ENCODE measurements at places on chromosomes 4 and X.

- no peak overlapping the region for H3K27ac ChIP-seq
- no peaks in the 10 kb centered on the region for H3K27me3 ChIP-seq
- no peak for DNase-seq
Observed at GRCh38 chr4:27218013-27218412, 357.4 kb downstream of the STIM2 start.

GRCh38 chr4:150464523-150464922 is 117.4 kb upstream of the MAB21L2 start:
- DNase-seq = no peak
- peaks cover 12% of the 10 kb centered on the region for H3K4me1 ChIP-seq
- no peak overlapping the region for H3K27ac ChIP-seq
- no peaks in the 10 kb centered on the region for H3K27me3 ChIP-seq
- H3K4me3 ChIP-seq = no peak overlapping the region

DNA sequence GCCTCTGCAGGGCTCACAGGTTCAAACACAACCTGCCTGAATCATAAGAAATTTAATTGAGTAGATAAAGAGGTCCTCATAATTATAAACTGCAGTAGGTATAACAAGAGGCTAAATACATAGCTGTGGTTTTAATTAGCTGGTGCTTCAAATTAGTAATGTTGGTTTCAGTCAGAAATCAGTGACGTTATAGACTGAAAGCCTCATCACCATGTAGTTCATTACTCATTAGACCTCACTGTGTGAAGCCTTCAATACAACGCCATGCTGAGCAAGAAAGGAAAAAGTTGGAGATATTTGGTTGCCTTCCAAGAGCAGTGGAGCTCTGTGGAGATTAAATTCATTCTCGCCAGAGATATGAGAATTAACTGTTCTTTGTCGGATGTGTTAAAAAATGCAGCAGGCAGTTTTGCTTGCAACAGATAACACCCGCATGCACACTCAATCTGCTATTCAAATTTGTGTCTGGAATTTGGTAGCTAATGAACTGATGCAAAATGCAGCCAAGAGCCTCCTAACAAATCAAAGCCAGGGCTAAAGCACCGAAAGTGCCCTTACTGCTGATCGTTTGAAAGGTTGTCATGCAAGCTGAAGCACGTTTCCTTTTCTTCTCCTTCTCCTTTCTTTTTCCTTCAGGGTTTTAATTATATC is 148.9 kb downstream of the AFF2 start:
- H3K4me3 ChIP-seq = no peak overlapping the region
- H3K4me1 ChIP-seq = no peaks in the 10 kb centered on the region
- H3K27ac ChIP-seq = no peak overlapping the region
- no peaks in the 10 kb centered on the region for H3K27me3 ChIP-seq
- no peak for DNase-seq
- no peaks in the 10 kb centered on the region for H3K36me3 ChIP-seq

DNA sequence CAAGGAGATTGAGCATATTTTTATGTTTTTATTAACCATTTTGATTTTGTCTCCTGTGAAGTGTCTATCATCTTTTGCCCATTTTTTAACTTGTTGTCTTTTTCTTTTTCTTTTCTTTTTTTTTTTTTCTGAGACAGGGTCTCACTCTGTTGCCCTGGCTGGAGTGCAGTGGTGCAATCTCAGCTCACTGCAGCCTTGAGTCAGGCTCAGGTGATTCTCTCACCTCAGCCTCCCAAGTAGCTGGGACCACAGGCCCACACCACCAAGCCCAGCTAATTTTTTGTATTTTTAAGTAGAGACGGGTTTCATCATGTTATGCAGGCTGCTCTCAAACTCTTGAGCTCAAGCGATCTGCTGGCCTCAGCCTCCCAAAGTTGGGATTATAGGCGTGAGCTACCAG is 4.6 kb upstream of the ADD1 start:
- H3K4me3 ChIP-seq = no peak overlapping the region
- no peaks in the 10 kb centered on the region for H3K27me3 ChIP-seq
- no peak overlapping the region for H3K27ac ChIP-seq
- no peak for DNase-seq
- no peaks in the 10 kb centered on the region for H3K36me3 ChIP-seq
- H3K4me1 ChIP-seq = no peaks in the 10 kb centered on the region

DNA sequence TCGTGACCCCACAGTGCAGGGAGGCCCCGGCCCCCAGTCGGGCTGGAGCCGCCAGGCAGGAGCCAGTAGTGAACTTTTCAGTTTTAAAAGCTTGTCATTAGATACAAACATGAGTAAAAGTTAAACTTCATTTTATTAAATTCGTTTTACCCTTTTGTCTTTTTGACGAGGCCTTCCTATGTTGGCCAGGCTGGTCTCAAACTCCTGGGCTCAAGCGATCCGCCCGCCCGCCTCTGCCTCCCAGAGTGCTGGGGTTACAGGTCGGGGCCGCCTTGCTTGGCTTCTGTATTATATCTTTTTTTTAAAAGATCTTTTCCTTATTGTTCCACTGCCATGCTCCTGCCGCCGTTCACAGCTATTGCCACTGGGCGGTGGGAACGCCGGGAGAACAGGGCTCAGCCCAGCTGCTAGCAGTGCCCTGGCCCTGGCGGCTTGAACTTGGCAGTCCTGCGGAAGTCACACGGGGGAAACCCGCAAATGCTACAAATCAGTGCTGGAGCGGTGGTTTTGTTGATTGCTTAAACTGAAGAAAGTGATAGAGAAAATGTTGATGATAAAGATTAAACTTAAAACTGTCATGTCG is 968 bp upstream of the NELFA start:
- H3K36me3 ChIP-seq = no peaks in the 10 kb centered on the region
- H3K27ac ChIP-seq = peak overlapping the region; percentile 99
- peak overlapping the region; percentile 99 for H3K4me3 ChIP-seq
- no peaks in the 10 kb centered on the region for H3K27me3 ChIP-seq
- no peaks in the 10 kb centered on the region for H3K4me1 ChIP-seq
- no peak for DNase-seq

DNA sequence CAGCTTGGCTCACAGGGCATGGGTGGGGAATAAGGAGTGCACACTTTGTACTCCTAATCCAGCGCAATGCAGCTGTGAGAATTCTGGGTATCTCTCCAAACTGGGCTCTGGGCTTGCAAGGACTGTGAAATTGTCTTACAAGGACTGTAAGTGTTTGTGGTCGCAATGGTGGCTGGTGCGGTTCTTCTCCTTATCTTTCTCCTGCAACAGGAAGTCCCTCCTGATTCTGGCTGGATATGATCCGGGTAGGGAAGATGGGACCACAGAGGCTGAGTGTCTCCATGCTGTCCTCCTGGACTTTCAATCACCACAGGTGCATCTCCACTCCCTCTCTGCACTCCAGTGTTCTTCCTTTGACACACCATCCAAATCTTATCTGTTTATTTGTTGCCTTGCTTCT is 55.7 kb upstream of the GYPE start:
- no peaks in the 10 kb centered on the region for H3K4me1 ChIP-seq
- H3K27ac ChIP-seq = no peak overlapping the region
- no peaks in the 10 kb centered on the region for H3K27me3 ChIP-seq
- no peaks in the 10 kb centered on the region for H3K36me3 ChIP-seq
- no peak overlapping the region for H3K4me3 ChIP-seq
